ENCODE measurements at places on chromosomes 5 and 9. TPM values are rescaled to one million over a fixed set of nuclear protein-coding genes. Genes with fewer than 3 reads are reported as not detected.

The NSUN2 gene
- total RNA-seq = 40.2 TPM

The ANKRD20A1 gene
- 2.5 TPM for total RNA-seq

The HNRNPAB gene
- 95.5 TPM for total RNA-seq

The PCDHB6 gene
- total RNA-seq = 0.46 TPM

The ALDOB gene
- not detected for total RNA-seq

The RANBP17 gene
- 10.7 TPM for total RNA-seq
